ENCODE measurements at places on chromosomes 12 and 14.
A peak's percentile ranks its signal among the peaks of the same experiment; 100 is the strongest.

- DNase-seq: no peak
Observed at GRCh38 chr12:102406033-102406584, 74.3 kb downstream of the IGF1 start.

DNA sequence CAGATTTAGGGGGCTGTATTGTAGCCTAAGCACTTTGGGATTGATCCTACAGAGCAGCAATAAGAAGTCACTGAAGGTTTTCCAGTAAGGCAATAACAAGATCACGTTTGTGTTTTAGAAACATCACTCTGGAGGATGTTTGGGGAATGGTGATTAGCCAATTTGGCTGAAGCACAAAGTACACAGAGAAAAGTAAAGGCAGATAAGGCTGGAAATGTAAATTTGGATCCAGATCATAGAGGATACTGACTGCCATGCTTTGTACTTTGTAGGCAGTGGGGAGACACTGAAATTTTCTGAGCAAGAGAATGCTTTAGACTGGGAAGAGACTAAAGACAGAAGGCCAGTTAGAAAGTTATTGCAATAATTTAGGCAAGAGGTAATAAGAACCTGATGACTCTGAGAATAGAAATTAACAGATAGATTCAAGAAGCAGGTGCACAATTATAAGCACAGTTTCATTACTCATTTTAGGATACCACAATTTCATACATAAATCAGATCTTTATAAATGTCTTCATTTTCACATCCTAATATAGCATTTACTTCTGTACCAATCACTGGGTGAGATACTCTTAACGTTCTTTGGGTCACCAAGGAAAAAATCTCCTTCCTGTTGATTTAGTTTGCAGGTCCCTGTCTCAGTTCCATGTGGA lies 314.5 kb upstream of the GARIN6 start:
- no peak for DNase-seq

DNA sequence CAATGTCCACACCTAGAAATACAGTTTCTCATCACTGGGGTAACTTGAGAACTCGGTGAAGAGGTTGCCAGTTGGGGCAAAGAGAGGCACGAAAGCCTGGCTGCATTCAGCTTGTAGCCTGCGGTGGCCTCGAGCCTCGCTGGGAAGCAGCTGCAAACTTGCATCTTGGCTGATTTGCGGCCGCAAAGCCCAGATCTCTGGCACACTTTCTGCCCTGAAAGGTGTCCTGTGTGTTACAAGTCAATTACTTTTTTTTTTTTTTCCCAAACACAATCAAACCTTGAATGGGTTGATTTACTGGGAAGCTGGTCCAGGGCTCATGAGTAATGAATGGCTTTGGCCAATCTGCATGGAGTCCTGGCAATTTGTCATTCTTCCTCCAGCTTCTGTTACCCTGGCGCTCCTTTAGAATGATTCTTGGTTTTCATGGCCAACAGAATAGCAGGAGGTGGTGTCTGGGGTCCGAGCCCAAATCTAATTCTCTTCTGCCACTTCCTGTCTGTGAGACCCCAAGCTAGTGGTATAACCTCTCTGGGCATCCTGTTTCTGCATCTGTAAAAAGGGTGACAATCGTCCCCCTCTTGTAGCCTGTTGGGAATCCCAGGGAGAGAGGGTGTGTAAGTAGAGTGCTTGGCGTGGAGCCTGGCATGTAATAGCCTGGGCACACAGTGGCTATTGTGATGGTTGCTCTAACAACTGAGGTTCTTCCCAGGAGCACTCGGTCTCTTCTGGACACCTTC lies 6.7 kb downstream of the BCL7A start:
- DNase-seq: no peak

DNA sequence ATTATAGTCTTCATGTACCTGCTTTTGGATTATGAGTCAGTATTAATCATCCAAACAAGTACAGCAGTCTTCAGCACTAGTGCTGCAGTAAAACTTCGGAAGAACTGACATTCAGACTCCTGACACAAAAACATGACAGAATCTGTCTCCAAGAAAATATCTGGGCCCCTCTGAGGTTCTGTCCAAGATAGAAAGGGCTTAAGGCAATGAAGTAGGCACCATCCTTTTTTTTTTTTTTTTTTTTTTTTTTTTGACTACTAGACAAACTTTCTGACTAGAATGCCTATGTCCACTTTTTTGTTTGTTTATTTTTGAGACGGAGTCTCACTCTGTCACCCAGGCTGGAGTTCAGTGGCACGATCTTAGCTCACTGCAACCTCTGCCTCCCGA lies 112.5 kb downstream of the MED13L start:
- no peak for DNase-seq

GRCh38 chr12:114269153-114269552 lies 136.8 kb downstream of the TBX5 start:
- DNase-seq: no peak

DNA sequence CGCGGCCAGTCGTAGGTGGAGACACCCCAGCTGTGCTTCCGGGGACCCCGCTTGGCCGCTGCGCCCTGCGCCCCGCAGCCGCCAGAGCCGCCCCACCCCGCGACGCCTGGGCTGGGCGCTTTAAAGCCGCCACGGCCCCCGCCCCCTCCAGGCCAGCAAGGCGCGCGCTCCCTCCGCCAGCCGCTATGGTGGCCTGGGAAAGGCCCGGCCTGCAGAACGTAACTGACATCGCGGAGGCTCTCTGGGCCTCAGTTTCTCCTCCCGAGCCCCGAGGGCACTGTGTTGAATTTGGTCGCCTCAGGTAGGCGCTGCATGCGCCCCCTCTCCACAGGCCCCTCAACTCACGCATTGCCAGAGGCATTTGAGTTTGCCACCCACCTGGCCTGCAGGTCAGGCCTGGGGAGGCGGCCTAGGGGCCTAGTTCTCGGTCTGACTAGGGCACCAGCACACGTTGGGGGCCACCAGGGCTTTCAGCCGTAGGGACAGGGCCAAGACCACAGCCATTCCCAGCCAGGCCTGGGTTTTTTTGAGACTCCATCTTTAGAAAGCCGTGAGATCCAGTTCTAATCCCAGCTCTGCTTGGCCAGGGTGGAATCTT lies at the start of gene NGB:
TSS of gene NGB (minus strand) at position 94 of the 598 bp plus-strand sequence. CDS start 269 bp downstream, outside the sequence.
- no peak for DNase-seq

DNA sequence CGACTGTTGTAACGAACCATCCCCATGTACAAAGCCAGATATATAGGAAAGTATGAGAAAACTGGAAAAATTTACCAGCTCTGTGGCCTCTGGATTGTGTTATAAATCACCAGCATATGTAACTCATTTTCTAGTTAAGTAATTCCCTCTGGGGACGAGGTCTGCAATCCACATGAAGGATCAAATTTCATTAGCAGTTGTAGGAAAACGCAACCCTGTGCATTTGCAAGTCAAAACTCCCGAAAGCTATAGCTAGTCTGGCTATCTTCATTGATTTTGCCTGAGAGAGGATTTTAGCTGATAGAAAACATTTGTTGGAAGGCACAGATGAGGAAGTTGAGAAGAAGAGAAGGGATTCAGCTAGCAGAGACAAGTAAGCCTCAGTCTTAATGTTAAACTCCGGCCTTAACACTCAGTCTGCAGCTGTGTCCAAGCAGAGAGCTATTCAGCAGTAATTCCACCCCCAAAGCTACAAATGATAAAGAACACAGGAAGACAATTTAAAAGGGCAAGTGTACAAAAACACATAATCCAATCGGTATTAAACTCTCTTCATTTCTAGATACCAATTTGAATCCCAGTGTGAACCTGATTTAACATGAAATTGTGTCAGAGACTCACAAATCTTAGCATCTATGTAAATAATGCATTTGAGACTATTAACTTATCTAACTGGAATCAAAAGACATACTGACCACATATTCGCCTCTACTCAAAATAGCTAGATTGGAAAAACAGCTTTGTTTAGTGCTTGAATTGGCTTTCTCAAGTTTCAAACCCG lies 54.2 kb upstream of the CERS5 start:
- DNase-seq: no peak

DNA sequence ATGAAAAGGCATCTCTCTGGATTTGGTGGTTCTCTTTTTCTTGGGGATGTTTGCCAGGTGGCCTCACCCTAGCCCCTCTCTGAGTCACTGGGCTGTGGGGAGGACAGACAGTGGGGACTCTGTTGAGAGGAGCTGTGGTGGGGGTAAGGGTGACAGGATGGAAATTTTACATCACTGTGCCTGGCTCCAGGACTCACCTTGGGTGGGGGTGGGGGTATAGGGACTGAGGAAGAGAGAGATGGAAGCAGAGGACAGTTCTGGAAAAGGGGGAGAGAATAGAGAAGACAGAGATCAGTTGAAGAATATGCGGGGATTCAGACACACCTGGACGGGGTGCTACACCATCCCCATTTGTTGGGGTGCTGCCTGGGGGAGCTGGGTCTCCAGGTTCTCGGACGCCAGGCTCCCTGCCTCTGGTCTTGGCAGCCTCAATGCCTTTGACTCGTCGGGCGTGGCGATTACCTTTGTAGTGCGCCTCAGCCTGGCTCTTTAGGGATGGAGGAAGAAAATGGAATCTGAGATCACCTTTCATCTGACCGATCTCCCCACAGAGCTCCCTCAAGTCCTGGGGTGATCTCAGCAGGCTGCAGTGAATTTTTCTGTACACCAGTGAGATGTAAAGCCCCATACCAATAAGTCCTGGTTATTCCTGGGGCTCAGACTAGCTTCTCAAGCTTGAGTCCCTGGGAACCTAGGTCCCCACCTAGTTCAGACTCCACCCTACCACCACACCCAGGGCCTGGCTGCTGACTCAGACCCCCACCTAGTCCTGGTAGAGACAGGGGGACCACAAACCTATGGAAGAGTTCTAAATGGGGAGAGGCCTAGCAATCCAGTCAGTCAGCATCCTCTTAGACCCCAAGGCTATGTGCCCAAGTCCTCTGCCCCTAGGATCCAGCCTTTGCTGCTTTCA lies 9.6 kb upstream of the GPR84 start:
- no peak for DNase-seq

DNA sequence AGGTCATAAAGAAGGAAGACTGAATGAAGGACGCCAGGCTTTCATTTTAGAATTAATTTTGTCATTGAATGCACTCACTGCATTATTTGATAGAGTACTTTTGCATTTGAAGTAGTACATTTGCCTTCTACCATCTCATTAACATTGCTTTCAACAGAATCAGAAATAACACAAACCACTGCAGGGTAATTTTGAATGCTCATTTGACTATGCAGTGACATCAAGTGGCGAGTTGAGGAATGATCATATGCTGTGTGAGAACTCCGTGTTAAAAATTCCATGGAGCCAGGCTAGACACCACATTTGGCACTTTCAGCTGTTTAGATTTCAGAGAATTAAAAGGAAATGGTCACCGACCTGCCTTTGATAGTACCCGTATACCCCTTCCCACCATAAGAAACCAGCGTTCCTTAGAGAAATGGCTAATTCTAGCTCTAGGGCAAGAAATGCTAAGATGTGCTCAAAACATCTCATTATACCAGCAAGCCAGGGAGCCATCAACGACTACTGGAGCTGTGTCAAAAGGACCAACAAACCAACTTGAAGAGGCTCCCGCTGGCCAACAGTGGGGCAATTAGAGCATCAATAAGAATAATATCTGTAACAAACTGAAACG lies 16.5 kb downstream of the HEBP1 start:
- DNase-seq: no peak

- DNase-seq: no peak
Observed at GRCh38 chr14:33364466-33364865, 425.8 kb downstream of the NPAS3 start.

DNA sequence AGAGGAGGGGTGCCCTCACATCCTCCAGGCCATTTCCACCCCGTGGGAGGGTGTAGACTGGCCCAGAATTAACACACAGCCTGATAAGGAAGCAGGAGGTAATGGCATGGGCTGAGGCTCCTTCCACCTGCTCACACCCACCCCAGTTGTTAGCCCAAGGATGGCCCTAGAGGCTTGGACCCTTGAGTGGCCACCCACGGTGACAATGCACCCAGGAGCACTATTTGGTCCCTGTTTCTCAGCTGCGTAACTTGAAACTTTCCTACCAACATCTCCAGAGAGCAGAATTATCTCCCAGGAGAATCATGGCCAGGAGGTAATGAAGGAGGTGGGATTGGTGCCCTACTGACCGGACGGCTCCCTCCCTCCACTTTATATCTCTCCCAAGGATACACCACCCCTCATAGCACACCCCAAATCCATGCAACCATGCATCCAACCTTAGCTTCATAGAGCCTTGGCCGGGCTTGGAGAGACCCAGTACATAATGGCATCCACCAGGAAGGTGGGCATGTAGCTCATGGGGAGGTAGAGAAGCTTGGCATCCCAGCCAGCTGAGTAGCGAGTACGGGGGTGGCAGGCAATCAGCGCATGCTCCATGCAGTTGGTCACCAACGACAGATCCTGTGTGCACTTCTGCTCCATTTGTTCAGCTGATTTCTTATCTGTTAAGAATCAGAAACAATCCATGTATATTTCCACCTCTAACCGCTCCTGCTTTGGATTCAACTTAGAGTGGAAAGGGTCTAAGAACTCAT lies 5.6 kb downstream of the RDH16 start:
- DNase-seq: no peak

GRCh38 chr12:81166790-81167189 lies 88.9 kb downstream of the ACSS3 start:
- no peak for DNase-seq

- no peak for DNase-seq
Observed at GRCh38 chr12:11780521-11781101, 131.1 kb downstream of the ETV6 start.

GRCh38 chr12:114671443-114672411 lies 12.2 kb downstream of the TBX3 start:
- DNase-seq: no peak

GRCh38 chr14:59320763-59321625 lies 132.5 kb downstream of the DAAM1 start:
- no peak for DNase-seq

DNA sequence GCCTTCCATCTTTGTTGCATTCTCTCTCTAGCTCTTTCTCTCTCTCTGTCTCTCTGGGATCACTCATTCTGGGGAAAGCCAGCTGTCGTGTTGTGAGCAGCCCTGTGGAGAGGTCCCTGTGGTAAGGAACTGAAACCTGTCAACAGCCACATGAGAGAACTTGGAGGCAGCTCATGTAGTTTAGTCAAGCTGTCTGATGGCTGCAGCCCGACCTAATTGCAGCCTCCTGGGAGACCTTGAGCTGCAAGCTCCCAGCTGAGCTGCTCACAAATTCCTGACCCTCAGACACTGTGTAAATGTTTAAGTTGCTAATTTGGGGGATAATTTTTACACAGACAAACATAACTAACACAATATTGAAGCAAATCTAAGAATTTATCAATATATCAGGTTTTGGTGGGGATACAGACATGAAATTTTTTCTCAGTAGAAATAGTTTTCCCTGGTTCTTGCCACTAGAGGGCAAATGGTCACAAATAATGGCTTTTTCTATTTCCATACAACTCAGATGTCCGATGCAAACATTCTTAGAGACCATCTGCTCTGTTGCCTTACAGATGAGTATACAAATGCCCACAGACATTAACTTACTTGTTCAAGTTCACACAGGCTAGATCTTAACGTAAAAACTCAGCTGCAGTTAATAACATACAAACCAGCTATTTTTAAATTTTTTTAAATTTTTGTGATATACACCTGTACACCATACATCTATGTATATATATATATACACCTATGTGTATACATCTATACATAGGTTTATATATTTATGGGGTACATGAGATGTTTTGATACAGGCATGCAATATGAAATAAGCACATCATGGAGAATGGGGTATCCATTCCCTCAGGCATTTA lies 15.5 kb upstream of the KRR1 start:
- no peak for DNase-seq

- no peak for DNase-seq
Observed at GRCh38 chr12:67320614-67321295, 51.6 kb downstream of the CAND1 start.

- no peak for DNase-seq
Observed at GRCh38 chr14:65703521-65703920, 291.0 kb downstream of the FUT8 start.

- peak; percentile 47 for DNase-seq
Observed at GRCh38 chr14:33950320-33951182, at the start of gene EGLN3. EGLN3 (minus strand) TSS chr14:33951074; CDS start chr14:33950752, 322 bp downstream.

GRCh38 chr14:51908086-51908485 lies 47.7 kb downstream of the GNG2 start:
- DNase-seq: no peak
